ENCODE measurements at places on chromosomes 5 and 9.
A peak's percentile ranks its signal among the peaks of the same experiment; 100 is the strongest.

GRCh38 chr9:72151104-72151503 lies 1.9 kb downstream of the GDA start:
- DNase-seq, result no peak

GRCh38 chr9:33881635-33882034 lies 64.7 kb downstream of the UBE2R2 start:
- no peak for DNase-seq

- DNase-seq, result peak; percentile 20
Observed at GRCh38 chr9:72856972-72857623, 95.8 kb downstream of the ALDH1A1 start.

GRCh38 chr5:115487168-115487567 lies 57.4 kb downstream of the FEM1C start:
- DNase-seq, result no peak

GRCh38 chr5:147061431-147061830 lies 173.4 kb upstream of the STK32A start:
- DNase-seq, result no peak

- DNase-seq, result no peak
Observed at GRCh38 chr5:136518814-136519213, 153.5 kb upstream of the TRPC7 start.

GRCh38 chr5:50873595-50874277 lies 207.3 kb downstream of the PARP8 start:
- no peak for DNase-seq

DNA sequence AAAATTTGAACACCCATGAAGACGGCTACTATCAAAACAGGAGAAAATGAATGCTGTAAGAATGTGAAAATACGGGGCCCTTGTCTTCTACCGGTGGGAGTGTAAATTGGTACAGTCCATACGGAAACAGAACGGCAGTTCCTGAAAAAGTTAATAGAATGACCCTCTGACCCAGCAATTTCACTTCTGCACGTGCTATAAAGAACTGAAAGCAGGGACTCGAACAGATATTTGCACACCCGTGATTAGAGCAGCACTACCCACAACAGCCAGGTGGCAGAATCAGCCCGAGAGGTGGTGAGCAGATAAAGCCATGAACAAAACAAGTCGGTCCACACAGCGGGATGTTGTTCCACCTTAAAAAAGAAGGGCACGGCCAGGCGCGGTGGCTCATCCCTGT lies 22.6 kb upstream of the SLC12A7 start:
- DNase-seq, result no peak

GRCh38 chr5:149801307-149801990 lies 71.3 kb downstream of the PPARGC1B start:
- DNase-seq, result no peak

DNA sequence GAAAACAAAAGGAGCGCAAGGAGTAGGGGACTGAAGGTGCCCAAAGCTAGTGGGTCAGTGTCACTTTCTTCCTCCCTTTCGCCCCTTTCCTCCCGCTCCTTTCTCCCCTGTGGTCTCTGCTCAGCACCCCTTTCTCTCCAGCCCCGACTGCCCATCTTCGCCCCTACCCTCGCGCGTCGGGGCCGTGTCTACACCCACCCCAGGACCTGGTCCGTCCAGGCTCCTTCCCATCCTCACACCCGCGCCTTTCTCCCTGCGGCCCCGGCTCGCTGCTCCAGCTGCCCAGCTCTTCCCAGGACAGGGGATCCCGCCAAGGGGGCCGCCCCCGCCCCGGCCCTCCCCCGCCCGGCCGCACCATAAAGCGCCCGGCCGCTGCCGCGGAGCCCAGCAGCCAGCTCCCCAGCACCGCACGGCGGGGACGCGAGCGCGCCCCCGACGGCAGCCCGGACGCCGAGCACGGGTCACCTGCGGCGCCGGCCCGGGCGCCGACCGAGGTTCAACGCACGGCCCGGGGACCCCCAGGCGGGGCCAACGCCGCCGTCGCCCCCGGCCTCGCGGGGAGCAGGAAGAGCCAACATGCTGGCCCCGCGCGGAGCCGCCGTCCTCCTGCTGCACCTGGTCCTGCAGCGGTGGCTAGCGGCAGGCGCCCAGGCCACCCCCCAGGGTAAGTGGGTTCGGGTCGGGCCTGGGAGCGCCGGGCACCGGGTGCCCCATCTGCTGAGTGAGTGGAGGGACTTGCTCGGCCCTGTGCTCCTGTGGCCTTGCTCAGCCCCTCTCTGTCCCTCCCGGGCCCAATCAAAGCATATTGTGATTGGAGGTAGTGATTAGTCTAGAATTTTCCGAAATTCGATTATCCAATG lies at the start of gene THBS4:
THBS4 (plus strand) TSS at position 387 of the 860 bp plus-strand sequence; CDS start at position 577, 190 bp downstream.
- no peak for DNase-seq
